Progenitor cell of endocrine pancreas (in vitro differentiated cells): ENCODE measurements at places on chromosomes 1 and 21. TPM values are rescaled to one million over a fixed set of nuclear protein-coding genes. Genes with fewer than 3 reads are reported as not detected.

GRCh38 chr1:202034683-202035462, 24.5 kb downstream of the ELF3 start:
- peak; percentile 76 for DNase-seq

DNA sequence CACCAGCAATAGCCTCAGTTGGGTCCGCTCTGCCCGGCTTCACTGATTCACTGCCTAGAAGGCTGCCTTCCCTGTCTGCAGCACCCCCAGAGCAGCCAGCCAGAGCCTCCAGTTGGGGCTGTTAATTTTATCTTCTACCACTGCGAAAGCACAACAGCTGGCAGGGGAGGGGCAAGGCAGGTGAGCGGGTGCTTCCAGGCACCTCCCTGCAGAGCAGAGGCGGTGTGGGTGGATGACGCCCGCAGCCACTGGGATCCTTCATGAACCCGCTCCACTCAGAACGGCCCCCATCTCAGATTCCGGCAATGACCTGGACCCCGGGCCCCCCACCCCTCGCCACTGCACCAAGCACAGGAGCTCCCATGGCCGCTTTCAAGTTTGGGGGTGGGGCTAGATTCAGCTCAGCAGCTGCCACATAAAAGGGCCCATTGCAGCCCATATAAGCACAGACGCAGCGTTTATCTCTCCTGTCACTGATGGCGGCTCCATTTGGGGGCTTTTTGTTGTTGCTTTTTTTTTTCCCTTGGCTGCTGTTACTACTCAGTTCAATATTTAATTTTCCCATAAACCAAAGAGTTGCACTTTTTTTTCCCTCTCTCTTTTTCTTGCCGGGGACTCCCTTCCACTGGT, 128.0 kb upstream of the KLHDC7A start:
- no peak for DNase-seq

DNA sequence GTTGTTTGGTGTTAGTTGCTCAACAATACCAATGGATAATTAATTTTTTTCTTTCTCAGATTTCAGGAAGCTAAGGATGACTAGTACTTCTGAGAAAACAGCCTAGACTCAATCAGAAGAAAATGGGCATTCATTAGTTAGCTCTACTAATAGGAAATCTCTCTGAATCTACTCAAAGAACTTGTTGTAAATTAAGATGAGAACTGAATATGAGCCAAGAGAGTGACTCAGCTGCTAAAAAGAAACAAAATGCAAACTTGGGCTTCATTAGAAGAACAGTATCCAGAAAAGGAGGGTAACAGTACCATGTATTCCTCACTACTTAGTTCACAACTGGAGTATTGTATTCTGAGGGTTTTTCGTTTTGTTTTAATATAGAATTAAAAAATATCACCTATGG, 12.5 kb downstream of the FOXJ3 start:
- no peak for DNase-seq

DNA sequence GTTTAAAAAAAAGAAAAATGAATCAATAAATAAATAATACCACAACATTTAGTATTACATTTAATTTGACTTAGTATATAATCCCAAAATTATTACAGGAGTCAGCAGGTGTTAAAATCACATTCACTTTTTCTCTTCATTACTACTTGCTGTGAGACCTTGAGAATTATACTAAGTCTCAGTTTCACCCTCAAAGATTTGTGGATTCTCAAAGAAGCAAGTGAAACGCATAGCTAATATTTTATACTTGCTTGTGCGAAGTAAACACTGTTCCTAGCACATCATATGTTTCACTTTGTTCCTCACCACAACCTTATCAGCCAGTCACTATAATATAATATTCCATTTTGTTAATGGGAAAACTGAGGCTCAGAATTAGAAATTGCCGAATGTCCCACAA, 4.0 kb downstream of the CLCA1 start:
- no peak for DNase-seq

DNA sequence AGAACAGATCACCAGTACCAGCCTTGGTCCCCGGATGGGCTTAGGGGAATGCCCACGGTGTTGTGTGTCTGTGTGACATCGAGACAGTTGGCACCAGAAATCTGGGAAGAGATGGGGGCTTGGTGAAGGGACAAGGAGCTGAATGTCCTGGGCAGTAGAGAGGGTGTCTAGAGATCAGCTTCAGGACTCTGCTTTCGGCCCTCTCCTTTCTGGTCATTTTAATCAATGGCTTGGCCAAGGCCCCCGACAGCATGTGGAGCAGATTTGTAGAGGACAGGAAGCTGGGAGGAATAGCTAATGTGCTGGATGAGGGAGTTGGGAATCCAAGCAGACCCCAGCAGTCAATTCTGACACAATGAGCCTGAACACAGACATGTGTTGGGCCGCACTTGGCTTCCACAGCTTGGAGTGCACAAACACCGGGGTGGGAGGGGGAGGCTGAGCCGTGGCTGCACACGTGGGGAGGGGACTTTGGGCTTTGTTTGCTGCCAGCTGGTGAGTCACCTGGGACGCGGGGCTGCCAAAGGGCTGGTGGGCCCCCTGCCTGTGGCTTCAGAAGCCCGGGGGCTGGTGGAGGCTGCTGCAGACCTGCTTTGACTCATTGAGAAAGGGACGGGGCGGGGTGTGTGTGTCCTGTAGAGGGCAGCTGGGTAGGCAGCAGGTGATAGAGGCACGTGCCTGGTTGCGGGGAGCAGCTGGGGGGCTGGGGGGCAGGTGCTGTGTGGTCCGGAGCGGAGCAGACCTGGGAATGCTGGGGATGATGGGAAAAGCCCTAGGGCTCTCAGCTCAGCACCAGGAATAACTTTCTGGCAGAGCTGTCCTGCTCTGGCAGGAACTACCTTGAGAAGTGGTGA, 20.9 kb downstream of the SLC1A7 start:
- no peak for DNase-seq

- no peak for DNase-seq
Measured at GRCh38 chr1:27322569-27323240, 742 bp downstream of the TMEM222 start.

GRCh38 chr1:43352881-43353280, 5.9 kb upstream of the CDC20 start:
- no peak for DNase-seq

DNA sequence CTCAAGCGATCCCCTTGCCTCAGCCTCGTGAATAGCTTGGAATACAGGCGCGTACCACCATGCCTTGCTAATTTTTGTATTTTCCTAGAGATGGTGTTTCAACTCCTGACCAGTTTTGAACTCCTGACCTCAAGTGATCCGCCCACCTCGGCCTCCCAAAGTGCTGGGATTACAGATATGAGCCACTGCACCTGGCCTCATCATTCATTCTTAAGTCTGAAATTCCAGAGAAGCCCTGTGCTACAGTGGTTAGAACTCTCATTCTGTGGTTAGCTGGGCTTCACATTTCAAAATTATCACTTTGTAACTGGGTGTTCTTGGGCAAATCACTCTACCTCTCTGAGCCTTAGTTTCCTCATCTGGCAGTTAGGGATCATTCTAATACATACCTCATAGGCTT, 86.1 kb upstream of the POU3F1 start:
- DNase-seq = no peak

- DNase-seq = no peak
Measured at GRCh38 chr1:212613440-212614335, 5.1 kb downstream of the ATF3 start.

TRIM45 gene
- total RNA-seq = 48.0 and 50.9 TPM in 2 replicates

HSD3B2 gene
- not detected in 2 replicates for total RNA-seq

WNT3A gene
- not detected in 2 replicates for total RNA-seq
